ENCODE measurements at places on chromosomes 6 and 20. TPM values are rescaled to one million over a fixed set of nuclear protein-coding genes. Genes with fewer than 3 reads are reported as not detected.
A peak's percentile ranks its signal among the peaks of the same experiment; 100 is the strongest.

DNA sequence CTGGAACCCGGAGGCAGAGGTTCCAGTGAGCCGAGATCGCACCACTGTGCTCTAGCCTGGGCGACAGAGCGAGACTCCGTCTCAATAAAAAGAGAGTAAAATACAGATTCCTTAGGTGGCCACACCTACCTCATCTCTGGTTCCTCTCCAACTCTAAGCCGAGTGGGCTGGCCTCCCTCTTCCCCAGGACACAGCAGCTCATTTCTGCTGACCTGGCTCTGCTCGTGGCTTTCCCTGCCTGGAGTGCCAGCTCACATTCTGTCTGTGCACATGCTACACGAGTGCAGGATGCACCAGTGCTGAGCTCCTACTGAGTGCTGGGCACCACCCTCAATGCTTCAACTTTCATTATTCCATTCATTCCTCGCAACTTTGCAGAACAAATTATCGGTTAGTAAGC, 28.8 kb downstream of the EFCAB8 start:
- H3K36me3 ChIP-seq: no peaks in the 10 kb centered on the region
- no peaks in the 10 kb centered on the region for H3K27me3 ChIP-seq
- H3K4me1 ChIP-seq: no peaks in the 10 kb centered on the region
- H3K4me3 ChIP-seq: no peak overlapping the region

- no peak for DNase-seq
- H3K27ac ChIP-seq: no peak overlapping the region
- H3K27me3 ChIP-seq: no peaks in the 10 kb centered on the region
- H3K4me3 ChIP-seq: no peak overlapping the region
- H3K4me1 ChIP-seq: peaks cover 11% of the 10 kb centered on the region
These were observed 41.8 kb downstream of the RIPOR3 start for GRCh38 chr20:50649590-50649989.

GRCh38 chr6:13924146-13924948, 405 bp upstream of the RNF182 start:
- H3K27me3 ChIP-seq: no peaks in the 10 kb centered on the region
- H3K27ac ChIP-seq: peak overlapping the region; percentile 31
- peak overlapping the region; percentile 11 for H3K4me3 ChIP-seq

- H3K36me3 ChIP-seq: no peaks in the 10 kb centered on the region
- H3K27me3 ChIP-seq: no peaks in the 10 kb centered on the region
These were observed 13.4 kb downstream of the RSPO3 start for GRCh38 chr6:127131772-127132376.

- no peak for DNase-seq
- peaks cover 56% of the 10 kb centered on the region for H3K36me3 ChIP-seq
- H3K4me3 ChIP-seq: no peak overlapping the region
These were observed 26.6 kb downstream of the NSFL1C start for GRCh38 chr20:1440024-1440423.

- no peak for DNase-seq
- H3K36me3 ChIP-seq: no peaks in the 10 kb centered on the region
- no peaks in the 10 kb centered on the region for H3K27me3 ChIP-seq
- H3K27ac ChIP-seq: no peak overlapping the region
- H3K4me1 ChIP-seq: no peaks in the 10 kb centered on the region
These were observed 70.4 kb downstream of the SYCP2 start for GRCh38 chr20:59863058-59863457.

GRCh38 chr20:35776513-35777101, 4.8 kb downstream of the PHF20 start:
- DNase-seq: peak; percentile 29
- peaks cover 32% of the 10 kb centered on the region for H3K4me1 ChIP-seq
- peak overlapping the region; percentile 31 for H3K27ac ChIP-seq
- H3K36me3 ChIP-seq: peaks cover 17% of the 10 kb centered on the region

The PTK6 gene
- total RNA-seq: 3.3 TPM

The ENPP5 gene
- 8.4 TPM for total RNA-seq

The TNFRSF21 gene
- 18.2 TPM for total RNA-seq

The NMBR gene
- not detected for total RNA-seq
